ENCODE measurements at places on chromosomes 16 and 17.

DNA sequence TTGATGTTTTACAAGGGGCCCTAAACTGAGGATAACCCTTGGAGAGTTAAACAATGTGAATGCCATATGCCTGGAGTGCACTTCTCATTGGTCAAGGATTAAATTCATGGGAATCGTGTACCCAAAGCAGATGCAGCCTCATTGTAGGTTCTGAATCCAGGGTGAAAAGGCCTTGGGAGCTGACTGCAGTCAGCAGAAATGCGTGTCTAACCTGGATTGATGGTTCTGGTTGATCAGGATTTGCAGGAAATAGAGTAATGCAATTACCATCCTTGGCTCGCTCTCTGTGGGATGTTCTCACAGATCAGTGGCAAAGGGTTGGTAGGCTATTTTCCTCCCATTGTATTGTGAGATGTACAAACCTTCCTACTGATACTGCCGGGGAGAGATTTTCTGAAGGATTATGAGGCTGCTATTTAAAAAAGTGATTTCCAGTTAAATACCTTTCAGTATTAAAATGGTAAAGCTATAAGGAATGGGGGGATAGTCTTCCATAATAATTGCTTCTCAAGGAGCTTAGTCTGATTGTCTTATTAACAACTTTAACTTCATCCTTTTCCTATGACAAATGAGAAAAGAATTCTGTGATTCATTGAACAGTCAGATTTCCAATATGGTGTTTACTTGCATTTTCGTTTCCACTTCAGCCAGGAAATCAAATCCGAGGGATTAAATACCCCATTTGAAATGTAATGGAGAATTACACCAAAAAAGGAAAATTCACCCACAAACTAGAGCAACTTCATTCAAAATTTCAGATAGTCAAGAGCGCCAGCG is 1028.1 kb upstream of the EEF2KMT start:
- DNase-seq = no peak

- no peak for DNase-seq
These were observed 68.5 kb upstream of the PMFBP1 start for GRCh38 chr16:72240466-72240865.

DNA sequence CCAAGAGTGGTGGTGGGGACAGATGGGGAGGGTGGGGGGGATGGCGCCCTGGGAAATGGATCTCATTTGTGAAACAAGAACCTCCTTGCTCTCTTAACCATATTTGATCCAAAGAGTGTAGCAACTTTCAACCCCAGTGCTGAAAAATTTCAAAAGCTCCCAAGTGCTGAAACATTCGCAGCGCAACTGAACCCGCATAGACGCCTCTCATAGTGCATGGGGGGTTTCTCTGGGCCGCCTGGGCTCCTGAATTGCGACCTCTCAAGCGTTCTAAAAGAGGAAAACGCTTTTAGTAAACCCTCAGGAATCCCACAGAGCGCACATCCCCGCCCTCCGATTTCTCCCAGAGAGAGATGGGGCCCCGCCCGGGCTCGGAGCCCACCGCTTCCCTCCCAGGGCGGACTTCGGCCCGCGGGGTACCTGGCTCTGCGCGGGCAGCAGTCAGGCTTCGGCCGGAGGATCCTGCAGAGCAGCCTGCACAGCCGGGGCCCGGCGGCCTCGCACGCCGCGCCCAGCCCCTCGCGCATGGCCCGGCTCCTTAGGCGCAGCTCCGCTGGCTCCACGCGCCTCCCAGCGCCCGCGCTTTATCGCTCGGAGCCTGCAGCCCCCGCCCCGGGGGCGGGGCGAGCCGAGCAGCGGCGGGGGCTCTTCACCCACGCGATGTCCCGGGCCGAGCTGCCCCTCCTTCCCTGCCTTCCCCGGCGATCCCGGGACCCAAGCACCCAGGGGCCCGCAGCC is 7.0 kb downstream of the NOS2 start:
- no peak for DNase-seq

GRCh38 chr16:75121949-75122568 is 5.5 kb upstream of the LDHD start:
- DNase-seq = no peak

Measured in SK-N-DZ (cell line).